Posterior cingulate gyrus (tissue), 11 donors: ENCODE measurements at places on chromosomes 11 and 22.

DNA sequence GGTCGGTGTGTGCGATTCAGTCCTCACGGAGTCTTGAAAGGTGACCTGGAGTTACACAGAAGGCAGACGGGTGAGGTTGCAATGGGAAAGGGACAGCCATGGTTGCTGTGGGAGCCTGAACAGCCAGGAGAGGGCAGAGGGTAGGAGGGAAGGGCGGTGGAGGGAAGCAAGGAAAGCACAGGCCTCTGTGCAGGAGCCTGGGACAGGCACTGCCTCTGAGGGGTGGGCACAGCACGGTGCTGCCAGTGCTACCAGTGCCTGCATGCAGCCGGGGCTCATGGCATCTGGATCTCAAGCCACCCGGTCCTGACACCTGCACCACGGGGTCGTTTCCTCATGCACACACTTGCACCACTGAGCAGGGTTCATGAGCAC, 401.0 kb downstream of the TBC1D22A start:
- DNase-seq, result no peak

GRCh38 chr11:45896422-45896984, 10.6 kb downstream of the FREY1 start:
- peak; percentile 86 for DNase-seq

DNA sequence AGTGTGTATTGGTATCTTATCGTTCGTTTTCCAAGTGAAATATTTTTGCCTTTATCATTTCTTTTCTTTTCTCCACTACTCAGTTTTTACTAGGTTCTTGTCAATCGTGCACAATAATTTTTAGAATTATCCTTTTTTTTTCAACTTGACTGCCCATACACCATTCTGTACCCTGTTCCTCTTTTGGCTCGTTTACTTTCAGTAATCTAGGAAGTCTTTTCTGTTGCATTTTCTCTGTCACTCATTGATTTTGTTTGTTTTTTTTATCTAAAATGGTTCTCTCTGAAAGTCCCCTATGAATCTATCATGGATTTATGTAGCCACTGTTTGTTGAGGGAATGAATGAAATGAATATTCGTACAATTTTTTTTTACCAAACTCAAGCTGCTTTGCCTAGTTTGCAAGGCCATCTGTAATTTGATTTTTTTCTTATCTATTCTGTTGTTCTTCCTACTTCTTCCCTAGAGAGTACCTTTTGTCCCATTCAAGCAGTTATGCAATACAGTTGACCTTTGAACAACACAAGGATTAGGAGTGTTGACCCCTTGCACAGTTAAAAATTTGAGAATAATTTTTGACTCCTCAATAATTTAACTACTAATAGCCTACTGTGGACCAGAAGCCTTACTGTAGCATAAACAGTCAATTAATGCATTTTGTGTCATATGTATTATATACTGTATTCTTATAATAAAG, 166.3 kb downstream of the TMEM135 start:
- no peak for DNase-seq

GRCh38 chr11:62556875-62557631, 10.4 kb upstream of the AHNAK start:
- DNase-seq, result peak; percentile 37

DNA sequence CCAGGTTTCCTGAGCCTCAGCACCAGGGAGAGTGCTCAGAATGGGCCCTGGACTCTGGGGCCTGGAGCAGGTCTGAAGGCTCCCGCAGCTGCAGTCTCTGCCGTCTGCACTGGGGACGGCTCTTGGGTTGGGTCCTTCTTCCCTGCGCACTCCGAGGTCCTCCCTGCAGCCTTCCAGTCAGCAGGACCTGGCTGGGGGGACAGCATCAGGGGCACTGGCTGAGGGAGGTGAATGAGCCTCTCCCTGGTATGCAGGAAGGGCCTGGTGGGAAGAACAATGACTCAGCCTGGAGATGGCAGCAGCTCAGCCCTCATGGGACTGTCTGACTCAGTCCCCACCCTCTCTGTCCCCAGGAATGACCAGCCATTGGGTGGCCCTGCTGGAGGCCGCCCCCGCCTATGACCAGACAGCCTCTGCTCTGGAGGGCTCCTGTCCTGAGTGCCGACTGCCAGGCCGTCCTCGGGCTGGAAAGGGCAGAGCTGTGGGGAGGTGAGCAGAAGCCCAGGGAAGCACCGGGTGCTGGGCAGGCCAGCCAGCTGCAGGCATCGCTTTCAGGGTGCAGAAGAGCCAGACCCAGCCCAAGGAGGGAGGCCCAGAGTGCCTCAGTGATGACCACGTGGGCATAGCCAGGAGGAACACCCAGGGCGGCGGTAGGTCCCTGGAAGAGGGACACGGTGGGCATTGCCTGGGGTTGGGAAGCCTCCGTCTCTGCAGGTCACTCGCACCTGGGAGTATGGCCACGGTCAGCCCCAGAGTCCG, 455.0 kb downstream of the BRD1 start:
- no peak for DNase-seq

DNA sequence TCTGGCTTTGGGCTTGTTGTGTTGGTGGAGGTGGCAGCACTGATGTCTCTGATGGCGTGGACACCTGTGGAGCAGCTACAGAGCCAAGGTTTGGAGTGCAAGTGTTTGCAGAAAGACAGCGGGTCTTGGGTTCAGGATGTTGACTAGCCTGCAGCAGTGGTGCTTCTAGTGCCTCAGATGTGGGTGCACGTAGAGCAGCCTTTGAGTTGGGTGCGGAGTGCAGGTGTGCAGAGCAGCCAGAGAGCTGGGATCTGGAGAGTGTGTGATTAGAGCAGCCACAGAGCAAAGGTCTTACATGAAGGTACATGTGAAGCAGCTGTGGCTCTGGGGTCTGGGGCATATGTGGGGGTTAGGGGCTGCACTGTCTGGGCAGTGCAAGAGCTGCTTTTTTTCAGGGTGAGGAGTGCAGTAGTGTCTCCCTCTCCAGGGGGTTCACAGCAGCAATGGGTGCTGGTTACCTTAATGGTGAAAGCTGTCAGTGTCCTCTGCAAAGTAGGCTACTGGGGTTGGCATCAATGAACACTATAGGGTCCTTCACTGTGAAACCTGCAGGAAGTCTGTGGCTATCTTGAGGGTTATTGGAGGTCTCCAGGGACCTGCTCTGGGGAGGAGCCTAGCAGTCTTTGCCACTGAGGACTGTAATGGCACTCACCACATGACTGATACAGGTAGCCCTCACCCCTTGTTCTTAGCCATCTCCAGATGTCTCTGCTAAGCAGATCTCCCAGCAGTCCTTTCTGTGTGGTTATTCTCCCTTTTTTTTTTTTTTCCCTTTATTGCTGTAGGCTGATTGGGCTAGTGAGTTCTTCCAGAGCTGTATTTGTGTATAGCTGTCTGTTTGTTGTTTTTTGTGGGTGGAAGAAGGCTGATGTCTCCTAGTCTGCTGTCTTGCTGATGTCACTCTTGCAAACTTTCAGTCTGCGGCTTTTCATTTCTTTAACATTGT, 14.3 kb downstream of the BIRC2 start:
- DNase-seq, result no peak

GRCh38 chr11:96200243-96200642, 142.8 kb downstream of the MAML2 start:
- DNase-seq, result no peak

GRCh38 chr11:75263944-75264349, 23.4 kb downstream of the TPBGL start:
- peak; percentile 42 for DNase-seq

DNA sequence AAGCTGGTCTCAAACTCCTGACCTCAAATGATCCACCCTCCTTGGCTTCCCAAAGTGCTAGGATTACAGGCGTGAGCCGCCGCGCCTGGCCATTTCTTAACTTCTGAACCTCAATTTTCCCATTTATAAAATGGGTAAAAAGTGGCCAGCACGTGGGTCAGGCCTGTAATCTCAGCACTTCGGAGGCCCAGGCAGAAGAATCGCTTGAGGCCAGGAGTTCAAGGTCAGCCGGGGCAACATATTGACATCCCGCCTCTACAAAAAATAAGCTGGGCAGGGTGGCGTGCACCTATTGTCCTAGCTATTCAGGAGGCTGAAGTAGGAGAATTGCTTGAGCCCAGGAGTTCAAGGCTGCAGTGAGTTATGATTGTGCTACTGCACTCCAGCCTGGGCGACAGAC, 6.5 kb upstream of the DDX6 start:
- DNase-seq, result no peak

GRCh38 chr11:87173185-87174039, 135.7 kb downstream of the TMEM135 start:
- DNase-seq, result no peak

DNA sequence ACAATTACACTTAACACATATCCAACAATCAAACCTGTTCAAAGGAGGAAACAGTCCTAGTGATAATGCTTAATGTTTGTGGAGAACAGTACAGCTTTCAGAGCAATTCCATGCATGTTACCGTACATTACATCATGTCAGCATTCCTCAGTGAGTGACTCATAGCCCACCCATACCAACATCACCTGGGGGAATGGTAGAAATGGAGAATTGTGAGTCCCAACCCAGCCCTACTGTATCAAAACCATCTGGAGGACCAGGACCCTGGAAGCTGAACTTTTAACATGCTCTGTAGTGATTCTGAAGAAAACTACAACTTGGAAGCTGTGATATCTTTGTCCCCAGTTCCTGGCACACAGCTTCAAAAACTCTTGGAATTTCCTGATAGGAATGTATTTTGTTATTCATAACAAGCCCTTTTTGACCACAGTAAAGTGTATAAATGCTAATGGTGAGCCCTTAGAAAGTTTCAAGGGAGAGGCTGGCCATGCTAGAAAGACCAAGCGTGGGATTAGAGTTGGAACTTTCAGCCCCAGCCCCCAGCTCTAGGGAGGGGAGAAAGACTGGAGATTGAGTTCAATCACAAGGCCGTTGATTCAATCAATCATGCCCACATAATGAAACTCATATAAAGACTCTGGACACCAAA, 301.1 kb downstream of the BUD13 start:
- DNase-seq, result no peak

- no peak for DNase-seq
These were observed 310.2 kb upstream of the ZC3H12C start for GRCh38 chr11:109783014-109783413.

DNA sequence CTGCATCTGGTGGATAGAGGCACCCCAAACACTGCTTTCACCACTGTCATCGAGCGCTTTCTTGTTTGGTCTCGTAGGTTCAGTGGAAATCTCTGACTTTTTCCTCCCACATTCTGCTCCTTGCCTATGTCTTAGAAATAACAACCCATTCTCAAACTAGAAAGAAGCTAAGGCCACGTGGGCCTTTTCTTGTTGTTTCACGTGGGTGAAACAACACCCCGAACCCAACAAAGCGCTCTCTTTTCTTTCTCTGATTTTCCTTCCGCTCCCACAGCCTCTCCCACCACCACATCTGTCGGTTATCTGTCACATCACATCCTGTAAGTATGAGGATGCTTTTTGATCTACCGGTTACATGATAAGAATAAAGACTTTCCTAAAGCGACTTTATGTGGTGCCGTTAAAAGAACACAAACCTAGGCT, 77.1 kb downstream of the LINC01488 start:
- no peak for DNase-seq

DNA sequence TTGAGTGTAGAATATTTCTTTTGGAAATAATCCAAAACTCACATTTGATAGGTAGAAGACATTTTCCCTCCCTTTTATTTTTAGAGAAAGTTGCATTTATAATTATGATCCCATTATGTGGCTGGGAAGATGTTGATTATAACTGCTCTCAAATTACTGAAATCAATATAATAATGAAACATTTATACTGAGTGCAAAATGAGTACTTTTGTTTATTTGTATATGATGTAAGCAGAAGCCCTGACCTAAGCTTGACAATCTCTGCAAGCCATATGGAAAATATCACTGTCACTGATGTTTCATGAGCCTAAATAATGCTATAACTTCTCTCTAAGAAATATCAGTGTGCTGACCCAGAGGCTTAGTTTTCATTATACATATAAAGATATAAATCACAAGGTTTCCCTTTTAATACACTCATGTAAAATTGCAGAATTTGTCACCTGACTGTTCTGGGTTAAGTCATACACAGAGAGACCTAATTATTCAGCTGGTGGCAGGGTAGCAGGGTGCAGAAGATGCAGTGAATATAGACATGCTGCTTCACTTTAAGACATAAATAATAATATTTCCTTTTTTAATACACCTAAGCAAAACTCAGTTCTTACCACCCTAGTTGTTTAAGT, 99.2 kb downstream of the BBOX1 start:
- no peak for DNase-seq

GRCh38 chr11:29025001-29025400, 916.8 kb downstream of the METTL15 start:
- DNase-seq, result no peak

- no peak for DNase-seq
These were observed 9.8 kb upstream of the USP2 start for GRCh38 chr11:119391275-119391674.

- peak; percentile 41 for DNase-seq
These were observed 20.4 kb upstream of the MOB2 start for GRCh38 chr11:1506981-1507380.

GRCh38 chr11:75261902-75262361, 21.4 kb downstream of the TPBGL start:
- no peak for DNase-seq

DNA sequence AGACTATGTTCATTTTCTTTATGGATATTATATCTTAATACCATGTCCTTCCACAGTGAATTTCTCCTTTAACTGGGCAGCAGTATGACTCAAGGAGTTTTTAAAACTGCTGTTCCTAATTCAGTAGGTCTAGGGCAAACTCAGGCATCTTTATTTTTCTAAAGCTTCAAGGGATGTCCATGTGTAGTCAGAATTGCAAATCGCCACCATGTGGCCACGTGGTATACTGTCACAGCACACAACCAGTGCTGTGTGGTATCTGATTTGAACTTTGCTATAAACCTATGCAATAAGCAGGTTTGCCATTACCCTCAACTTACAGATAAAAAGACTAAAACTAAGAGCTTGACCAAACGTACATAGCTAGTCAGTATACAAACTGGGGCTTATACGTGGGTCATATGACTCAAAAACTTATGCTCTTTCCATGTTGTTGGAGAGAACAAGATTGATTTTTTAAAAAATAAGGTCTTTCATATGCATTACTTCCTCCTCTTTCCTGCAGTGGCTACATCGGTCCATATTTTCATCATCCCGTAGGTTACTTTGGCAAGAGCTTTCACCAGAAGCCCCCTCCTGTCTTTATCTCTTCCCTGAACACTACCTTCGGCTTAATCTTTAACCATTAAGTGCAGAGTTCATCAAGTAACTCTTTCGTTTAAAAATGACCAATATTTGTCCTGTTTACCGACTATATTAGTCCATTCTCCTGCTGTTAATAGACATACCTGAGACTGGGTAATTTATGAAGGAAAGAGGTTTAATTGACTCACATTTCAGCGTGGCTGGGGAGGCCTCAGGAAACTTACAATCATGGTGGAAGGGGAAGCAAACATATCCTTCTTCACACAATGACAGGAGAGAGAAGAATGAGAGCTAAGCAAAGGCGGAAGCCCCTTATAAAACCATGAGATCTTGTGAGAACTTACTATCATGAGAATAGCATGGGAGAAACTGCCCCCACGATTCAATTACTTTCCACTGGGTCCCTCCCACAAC, 8.0 kb upstream of the HTATIP2 start:
- DNase-seq, result peak; percentile 35

GRCh38 chr22:45026511-45026910, 16.7 kb upstream of the PHF21B start:
- no peak for DNase-seq
